ENCODE measurements at places on chromosomes 4 and X. TPM values are rescaled to one million over a fixed set of nuclear protein-coding genes. Genes with fewer than 3 reads are reported as not detected.

Gene MYL5
- 21.5 TPM for total RNA-seq

Gene LINC00632
- total RNA-seq = not detected

Gene BGN
- not detected for total RNA-seq

Gene NUP62CL
- total RNA-seq = 1.8 TPM

Gene PJA1
- total RNA-seq = 22.4 TPM

Gene TCEAL6
- not detected for total RNA-seq

Gene CENPVL2
- not detected for total RNA-seq

Gene STARD8
- 0.86 TPM for total RNA-seq

Gene MAGEA10
- total RNA-seq = not detected

- peaks cover 2% of the 10 kb centered on the region for H3K27me3 ChIP-seq
- H3K36me3 ChIP-seq = peaks cover 30% of the 10 kb centered on the region
- H3K4me3 ChIP-seq = no peak overlapping the region
- no peak overlapping the region for H3K27ac ChIP-seq
- no peak for DNase-seq
- no peaks in the 10 kb centered on the region for H3K4me1 ChIP-seq
Measured at GRCh38 chr4:127905029-127905428, 24.3 kb downstream of the PLK4 start.

- H3K36me3 ChIP-seq = no peaks in the 10 kb centered on the region
- peaks cover 7% of the 10 kb centered on the region for H3K27me3 ChIP-seq
- no peak overlapping the region for H3K27ac ChIP-seq
- peaks cover 2% of the 10 kb centered on the region for H3K4me1 ChIP-seq
Measured at GRCh38 chrX:23383411-23383810, 48.8 kb downstream of the PTCHD1 start.

DNA sequence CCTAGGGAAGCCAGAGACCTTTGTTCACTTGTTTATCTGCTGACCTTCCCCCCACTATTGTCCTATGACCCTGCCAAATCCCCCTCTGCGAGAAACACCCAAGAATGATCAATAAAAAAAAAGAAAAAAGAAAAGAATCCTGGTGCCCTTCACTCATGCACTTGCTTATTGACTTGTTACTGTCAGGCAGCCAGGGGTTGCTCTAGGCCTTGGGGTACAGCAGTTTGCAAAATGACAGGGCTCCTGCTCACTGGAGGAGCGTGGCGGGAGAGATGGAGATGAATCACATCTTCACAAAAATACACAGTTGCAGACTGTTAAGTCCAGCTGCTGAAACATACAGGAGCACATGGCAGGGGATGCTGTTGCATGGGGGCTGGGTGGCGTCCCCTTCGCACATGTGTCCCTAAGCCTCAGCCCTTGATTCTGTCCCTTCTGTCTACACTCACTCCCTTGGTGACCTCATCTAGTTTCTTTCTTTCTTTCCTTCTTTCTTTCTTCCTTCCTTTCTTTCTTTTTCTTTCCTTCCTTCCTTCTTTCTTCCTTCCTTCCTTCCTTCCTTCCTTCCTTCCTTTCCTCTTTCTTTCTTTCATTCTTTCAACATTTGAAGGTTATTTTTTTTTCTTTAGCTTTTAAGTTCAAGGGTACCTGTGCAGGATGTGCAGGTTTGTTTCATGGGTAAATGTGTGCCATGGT is 16.9 kb upstream of the TMEM271 start:
- H3K4me1 ChIP-seq = no peaks in the 10 kb centered on the region
- no peak overlapping the region for H3K4me3 ChIP-seq
- H3K27ac ChIP-seq = no peak overlapping the region
- peaks cover 22% of the 10 kb centered on the region for H3K27me3 ChIP-seq
- no peak for DNase-seq

GRCh38 chr4:31341601-31342359 is 621.6 kb downstream of the PCDH7 start:
- no peaks in the 10 kb centered on the region for H3K27me3 ChIP-seq
- no peaks in the 10 kb centered on the region for H3K4me1 ChIP-seq
- H3K4me3 ChIP-seq = no peak overlapping the region
- no peak overlapping the region for H3K27ac ChIP-seq
- DNase-seq = no peak

DNA sequence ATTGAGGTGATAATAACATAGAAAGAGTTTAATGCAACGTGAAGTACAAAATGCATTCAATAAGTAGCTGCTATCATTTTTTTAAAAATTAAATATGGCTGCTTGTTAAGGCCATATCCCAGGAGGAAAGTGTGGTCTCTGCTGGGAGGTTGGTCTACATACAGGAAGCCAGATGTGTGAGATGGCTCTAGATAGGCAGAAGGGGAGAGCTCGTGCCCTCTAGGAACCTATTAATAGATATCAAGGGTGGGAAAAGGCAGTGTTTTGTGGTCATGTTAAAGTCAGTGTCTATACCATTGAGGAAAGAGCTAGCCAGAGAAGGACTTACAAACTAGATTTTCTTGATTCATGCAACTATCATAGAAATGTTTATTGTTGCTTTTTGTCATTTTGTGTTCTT is 140.5 kb downstream of the KLHL8 start:
- H3K4me3 ChIP-seq = no peak overlapping the region
- peaks cover 22% of the 10 kb centered on the region for H3K36me3 ChIP-seq
- DNase-seq = no peak
- H3K27ac ChIP-seq = no peak overlapping the region
- peaks cover 15% of the 10 kb centered on the region for H3K4me1 ChIP-seq

DNA sequence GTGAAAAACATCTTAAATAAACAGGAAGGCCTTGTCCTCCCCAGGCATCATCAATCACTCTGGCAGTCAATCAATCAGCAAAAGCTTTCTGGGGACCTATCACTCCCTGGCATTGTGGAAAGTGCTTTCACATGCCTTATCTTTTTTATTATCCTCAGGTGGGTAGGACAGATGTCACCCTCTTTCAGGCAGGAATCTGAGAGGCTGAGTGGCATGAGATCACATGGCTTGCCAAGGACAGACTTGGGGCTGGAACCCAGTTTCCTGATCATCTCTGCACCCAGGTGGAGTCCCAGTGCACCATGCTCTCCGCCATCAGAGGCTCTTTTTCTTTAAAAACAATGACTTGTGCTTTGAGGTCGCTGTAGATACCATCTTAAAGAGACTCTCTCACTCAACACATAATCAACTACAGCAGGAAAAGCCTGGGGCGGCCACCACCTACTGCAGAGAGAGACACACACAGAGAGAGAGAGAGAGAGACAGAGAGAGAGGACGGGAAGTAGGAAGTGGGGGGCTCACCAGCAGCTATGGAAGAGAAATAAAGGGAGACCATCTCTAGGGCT is 282.7 kb downstream of the PTTG2 start:
- no peaks in the 10 kb centered on the region for H3K36me3 ChIP-seq
- H3K4me1 ChIP-seq = peaks cover 5% of the 10 kb centered on the region
- H3K27ac ChIP-seq = no peak overlapping the region
- no peaks in the 10 kb centered on the region for H3K27me3 ChIP-seq

DNA sequence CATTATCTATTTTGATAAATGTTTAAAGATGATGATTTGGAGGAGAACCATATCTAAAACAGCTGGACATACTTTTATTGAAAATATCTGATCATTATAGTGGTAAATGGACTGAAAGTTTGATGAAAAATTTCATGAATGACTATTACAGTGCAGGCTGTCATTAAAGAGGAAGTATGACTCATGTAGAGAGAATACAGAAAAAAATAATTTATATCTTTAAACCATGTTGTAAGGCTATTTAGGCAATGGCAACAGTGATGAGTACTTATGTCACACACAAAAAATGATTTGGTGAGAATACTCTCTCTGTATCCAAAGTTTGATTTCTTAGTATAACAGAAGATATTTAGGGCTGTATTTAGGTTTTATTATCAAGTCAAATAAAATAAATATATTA is 3.9 kb upstream of the GLRB start:
- peaks cover 15% of the 10 kb centered on the region for H3K27me3 ChIP-seq
- no peak overlapping the region for H3K27ac ChIP-seq
- H3K4me1 ChIP-seq = peaks cover 2% of the 10 kb centered on the region
- H3K36me3 ChIP-seq = no peaks in the 10 kb centered on the region
- no peak for DNase-seq

DNA sequence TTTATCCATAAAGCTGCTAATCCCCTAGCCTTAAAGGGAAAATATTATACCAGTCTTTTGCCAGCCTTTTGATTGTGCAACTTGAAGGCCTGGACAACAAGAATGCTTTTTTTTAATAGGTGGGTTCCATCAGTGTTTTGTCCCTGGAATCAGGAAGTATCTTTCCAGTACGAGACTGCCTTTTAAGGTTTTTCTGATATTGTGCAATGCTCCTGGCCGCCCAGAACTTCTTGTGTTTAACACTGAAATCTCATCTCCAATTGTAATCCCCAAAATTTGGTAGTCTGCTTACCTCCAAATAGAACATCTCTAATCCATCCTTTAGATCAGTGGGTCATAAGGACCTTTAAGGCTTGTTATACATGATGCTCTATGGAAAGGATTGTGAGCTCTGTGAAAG is 256.7 kb downstream of the NAF1 start:
- H3K4me3 ChIP-seq = no peak overlapping the region
- DNase-seq = no peak
- no peak overlapping the region for H3K27ac ChIP-seq
- no peaks in the 10 kb centered on the region for H3K36me3 ChIP-seq
- H3K27me3 ChIP-seq = no peaks in the 10 kb centered on the region

DNA sequence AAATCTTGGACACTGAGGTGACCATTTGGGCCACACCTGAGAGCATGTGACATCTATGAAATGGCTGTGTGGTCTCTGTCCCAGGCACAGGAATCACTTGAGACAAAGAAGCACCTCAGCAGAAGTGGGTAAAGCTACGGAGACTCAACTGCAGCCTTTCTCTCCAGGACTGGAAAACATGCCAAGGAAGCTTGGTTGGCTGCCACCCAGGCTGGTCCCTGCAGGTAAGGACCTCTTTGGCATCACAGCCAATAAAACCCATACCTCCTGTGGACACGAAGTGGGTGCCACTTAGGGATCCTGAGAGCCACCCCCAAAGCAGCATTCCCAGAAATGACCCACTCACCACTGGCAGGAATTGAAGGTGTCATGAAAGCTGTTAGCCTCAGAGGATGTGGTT is 74.6 kb downstream of the LEF1 start:
- H3K27ac ChIP-seq = peak overlapping the region; percentile 77
- peaks cover 79% of the 10 kb centered on the region for H3K4me1 ChIP-seq
- H3K27me3 ChIP-seq = no peaks in the 10 kb centered on the region
- H3K4me3 ChIP-seq = peak overlapping the region; percentile 53
- peaks cover 49% of the 10 kb centered on the region for H3K36me3 ChIP-seq
- DNase-seq = no peak

DNA sequence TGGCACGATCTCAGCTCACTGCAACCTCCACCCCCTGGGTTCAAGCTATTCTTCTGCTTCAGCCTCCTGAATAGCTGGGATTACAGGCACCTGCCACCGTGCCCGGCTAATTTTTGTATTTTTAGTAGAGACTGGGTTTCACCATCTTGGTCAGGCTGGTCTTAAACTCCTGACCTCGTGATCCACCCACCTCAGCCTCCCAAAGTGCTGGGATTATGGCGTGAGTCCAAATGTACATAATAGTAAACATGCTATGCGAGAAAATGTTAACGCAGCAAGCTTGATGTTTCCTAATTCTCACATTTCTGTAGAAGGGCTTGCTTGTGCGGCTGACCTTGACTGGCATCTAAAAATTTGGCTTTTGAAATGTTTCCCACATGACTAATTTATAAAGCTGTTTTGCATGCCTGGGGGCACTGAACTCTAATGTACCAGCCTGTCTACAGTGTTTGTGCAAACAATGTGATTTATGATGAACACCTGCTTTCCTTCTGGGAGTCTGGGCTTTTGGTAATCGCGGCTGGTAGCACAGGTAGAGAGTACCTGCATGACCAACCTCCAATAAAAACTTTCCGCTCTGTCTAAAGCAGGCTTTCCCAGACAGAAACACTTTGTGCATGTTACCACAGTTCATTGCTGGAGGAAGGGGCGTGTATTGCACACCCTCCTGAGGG is 216.8 kb downstream of the IL15 start:
- H3K36me3 ChIP-seq = no peaks in the 10 kb centered on the region
- no peak for DNase-seq
- no peaks in the 10 kb centered on the region for H3K4me1 ChIP-seq
- no peak overlapping the region for H3K4me3 ChIP-seq

DNA sequence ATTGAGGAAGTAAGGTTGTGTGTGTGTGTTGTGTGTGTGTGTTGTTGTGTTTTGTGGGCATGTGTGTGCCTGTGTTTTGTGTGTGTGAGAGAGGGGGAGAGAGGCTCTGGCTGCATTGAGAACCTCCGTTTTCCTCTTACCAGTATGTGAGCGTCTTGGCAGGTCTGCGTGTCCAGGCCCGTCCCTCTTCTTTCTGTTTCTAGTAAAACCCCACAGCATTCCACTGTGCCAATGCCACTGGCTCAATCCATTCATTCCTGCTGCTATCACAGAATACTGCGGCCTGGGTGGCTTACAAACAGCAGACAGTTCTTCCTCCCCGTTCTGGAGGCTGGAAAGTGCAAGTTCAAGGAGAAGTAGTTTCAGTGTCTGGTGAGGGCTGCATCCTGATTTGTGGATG is 15.5 kb upstream of the HTRA3 start:
- H3K27me3 ChIP-seq = peaks cover 2% of the 10 kb centered on the region
- H3K27ac ChIP-seq = no peak overlapping the region
- H3K4me3 ChIP-seq = no peak overlapping the region
- no peak for DNase-seq

- no peak overlapping the region for H3K4me3 ChIP-seq
- DNase-seq = no peak
- H3K27me3 ChIP-seq = no peaks in the 10 kb centered on the region
- H3K27ac ChIP-seq = no peak overlapping the region
Measured at GRCh38 chrX:153863251-153863991, 22.6 kb downstream of the L1CAM start.

- H3K27ac ChIP-seq = no peak overlapping the region
- no peaks in the 10 kb centered on the region for H3K4me1 ChIP-seq
- no peak for DNase-seq
- no peak overlapping the region for H3K4me3 ChIP-seq
Measured at GRCh38 chrX:24920769-24921168, 95.0 kb downstream of the ARX start.

DNA sequence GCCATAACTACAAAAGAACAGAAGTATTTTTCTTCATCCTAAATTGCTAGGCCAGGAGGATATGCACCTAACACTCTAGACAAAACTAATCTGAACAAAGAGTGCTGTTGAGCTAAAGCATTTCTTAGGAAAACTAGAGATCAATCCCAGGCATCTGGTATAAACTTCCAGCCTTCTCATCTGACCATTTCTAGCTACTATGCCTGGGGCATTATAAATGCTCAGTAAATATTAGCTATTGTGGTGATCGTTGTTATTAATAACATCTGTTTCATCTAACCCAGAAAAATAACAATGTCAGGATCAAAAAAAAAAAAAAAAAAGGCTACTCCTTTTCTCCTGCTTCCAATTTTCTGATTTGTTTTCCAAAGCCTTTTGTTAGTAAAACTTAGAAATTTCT is 7.7 kb upstream of the SLC10A6 start:
- no peak overlapping the region for H3K4me3 ChIP-seq
- no peaks in the 10 kb centered on the region for H3K27me3 ChIP-seq

- no peaks in the 10 kb centered on the region for H3K36me3 ChIP-seq
- H3K27ac ChIP-seq = no peak overlapping the region
- H3K4me1 ChIP-seq = no peaks in the 10 kb centered on the region
- no peak for DNase-seq
- peaks cover 6% of the 10 kb centered on the region for H3K27me3 ChIP-seq
Measured at GRCh38 chr4:147123146-147123545, 177.5 kb upstream of the TTC29 start.

Data from activated naive CD8-positive, alpha-beta T cell treated with anti-CD3 and anti-CD28 coated beads, Interleukin-2, amount 10 ng/mL, durations not matched to agents 7 days and 5 days (primary cell).